Heart left ventricle (tissue), 16 donors: ENCODE measurements at places on chromosomes 6 and 20. TPM values are rescaled to one million over a fixed set of nuclear protein-coding genes. Genes with fewer than 3 reads are reported as not detected.

- DNase-seq = peak; percentile 91
These were observed at the start of gene ARFGAP1 for GRCh38 chr20:63272105-63273058. TSS of gene ARFGAP1 (plus strand) at chr20:63272813. CDS start at chr20:63275581, 2,768 bp downstream.

The ADGB gene
- total RNA-seq = not detected

DNA sequence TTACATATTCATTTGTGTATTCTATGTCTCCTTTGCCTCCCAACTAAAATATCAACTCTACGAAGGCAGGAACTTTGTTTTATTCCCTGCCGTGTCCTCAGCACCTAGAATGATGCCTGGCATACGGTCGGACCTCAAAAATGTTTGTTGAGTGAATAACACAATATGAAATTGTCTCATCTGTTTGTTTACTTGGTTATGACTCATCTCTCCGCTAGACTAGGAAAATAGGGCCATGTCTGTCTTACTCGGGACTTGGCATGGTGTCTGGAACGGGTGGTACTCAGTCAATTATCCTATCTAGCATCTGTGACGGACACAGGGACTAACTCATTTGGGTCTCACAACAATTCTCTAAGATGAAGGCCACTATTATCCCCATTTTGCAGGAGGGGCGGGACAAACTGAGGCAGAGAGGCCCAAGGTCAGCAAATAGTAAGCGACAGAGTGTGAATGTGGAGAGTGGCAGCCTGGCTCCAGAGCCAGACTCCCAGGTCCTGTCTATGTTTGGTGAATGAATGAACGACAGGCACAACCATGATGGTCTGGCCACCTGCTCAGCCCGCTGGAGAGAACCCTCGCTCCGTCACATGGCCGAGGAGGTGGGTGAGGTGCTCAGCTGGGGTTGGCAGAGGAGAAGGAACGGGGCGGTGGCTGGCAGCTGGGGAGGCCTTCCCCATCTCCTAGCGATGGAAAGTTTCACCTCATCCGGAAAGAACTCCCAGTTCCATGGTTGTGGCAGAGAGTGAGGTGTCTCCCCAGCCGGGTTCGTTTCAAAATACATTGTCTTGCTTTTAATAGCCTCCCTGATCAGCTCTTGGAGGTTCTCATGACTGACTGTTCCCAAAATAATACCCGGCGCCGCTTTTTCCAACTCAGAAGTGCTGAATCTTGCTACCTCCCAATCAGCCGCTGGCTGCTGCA lies 27.6 kb upstream of the NFATC2 start:
- peak; percentile 44 for DNase-seq

- no peak for DNase-seq
These were observed 100.3 kb upstream of the EXOC2 start for GRCh38 chr6:793261-793660.

The DEF6 gene
- 0.86 TPM for total RNA-seq

GRCh38 chr20:59984541-59984940 lies 26.3 kb downstream of the CDH26 start:
- no peak for DNase-seq

DNA sequence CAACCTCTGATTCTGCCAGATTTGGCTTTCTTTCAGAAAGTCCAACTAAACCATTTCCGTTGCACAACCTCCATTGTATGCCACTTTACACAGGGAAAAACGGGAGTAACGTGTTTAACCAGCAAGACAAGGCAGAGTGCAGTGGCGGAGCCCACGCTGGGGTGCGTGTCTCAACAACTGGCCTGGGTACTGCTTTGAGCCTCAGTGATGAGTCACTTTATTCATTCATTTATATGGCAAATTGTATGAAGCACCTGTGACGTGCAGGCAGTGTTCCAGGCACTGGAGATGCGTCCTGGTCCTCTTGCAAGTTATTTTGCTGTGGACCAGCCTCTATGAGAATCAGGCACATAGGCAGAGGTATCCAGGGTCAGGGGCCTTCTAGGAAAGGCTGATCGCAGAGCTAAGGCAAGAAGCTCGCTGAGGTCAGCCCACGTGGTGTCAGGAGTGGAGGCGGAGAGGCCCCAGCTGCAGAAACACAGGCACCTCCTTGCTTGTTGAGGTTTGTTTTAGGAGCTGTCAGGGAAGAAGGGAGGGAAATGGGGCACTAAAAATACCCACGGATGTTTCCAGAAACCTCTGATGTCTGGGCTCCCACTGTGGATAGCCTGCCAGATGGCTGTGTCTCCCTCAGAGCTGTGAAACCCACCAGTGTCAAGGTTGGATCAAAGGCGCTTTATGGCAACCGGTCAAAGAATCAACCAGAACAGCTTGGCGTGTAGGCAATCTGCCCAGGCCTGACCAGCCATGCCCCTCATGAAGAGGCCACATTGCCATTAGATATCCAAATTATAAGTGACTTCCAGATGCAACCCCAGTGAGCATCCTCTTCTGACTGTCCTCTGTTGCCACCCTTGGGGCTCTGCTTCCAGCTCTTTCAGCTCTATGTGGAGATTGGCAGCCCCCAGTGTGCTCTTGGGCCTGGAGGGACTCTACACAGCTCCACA lies 157.2 kb downstream of the CD83 start:
- no peak for DNase-seq

DNA sequence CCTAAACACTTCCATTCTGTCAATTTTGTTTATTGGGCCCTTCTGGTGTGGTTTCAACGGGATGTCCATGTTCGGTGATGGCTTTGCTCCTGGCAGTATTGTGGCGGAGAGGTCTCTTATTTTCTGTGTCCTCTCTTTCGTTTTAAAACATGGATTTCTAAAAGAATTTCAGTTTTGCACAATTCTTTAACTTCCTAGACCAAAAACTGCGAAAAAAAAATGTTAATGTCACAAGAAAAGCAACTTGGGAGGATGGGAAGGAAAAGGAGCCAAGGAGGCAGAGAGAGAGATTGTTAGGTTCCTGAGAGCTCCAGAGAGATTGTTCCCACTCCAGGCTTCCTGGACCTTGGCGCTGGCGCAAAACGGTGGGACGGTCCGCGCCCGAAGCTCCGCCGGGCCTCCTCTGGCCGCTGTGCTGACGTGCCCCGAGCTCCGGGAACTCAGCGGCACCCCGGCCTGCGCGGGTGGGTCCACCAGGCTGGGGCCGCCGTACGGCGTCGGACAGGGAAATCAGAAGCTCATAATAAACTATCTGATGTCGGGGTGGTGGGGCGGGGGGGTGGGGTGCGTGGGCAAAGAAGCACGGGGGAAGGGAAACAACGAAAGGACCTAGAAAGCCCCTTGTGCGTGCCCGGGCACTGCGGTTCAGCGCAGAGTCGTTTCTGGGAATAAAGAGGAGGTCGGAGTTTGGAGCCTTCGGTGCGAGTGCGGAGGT lies 951 bp upstream of the OLIG3 start:
- DNase-seq = no peak

DNA sequence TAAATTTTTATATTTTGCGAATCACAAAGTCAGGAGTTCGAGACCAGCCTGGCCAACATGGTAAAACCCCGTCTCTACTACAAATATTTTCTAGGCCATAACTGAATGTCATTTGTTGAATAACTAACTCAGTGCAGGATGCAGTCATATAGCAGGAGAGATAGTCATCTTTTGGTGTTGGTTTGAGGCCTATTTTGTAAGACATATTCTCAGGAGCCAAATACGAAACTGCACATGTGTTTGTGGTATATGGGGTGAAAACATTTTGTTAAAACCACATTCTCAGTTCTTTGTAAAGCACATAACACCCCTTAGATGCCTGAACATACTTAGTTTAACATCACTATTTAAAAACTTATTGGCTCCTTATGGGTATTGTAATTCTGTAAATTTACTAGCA lies 4.7 kb upstream of the ENPP5 start:
- no peak for DNase-seq

- no peak for DNase-seq
These were observed 43.1 kb downstream of the E2F3 start for GRCh38 chr6:20444786-20445271.

- no peak for DNase-seq
These were observed 76.7 kb downstream of the MYB start for GRCh38 chr6:135257631-135258405.

- no peak for DNase-seq
These were observed 68.7 kb upstream of the CEP85L start for GRCh38 chr6:118720125-118720473.

DNA sequence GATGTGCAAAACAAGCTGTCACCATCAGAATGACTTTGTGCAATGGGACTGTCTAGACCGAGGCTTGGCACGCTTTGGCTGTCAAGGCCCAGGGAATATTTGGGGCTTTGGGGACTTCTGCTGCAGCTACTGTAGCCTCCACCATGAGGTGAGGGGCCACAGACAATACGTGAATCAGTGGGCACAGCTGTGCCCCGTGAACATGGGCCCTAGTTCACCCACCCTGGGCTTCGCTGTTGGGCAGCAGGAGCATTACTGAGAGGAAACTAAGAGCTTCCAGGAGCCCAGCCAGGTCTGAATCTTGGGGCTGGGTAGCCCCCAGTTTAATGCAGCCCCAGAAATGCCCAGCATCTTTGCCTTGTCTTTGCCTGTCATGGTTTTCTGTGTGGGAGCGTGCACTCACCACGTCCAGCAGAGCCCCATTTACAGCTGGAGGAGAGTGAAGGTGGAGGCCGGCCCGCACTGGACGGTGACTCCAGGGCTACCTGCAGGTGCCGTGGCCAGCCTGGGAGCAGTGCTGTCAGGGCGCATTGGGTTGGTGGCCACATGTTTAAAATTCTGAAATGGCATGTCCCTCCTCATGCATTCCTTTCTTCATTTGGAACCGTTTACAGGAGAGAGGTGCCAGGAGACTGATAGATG lies 34.7 kb downstream of the DUSP22 start:
- DNase-seq = no peak

- DNase-seq = peak; percentile 50
These were observed 807 bp downstream of the TBC1D20 start for GRCh38 chr20:461254-462198.

GRCh38 chr6:31791324-31792089 lies 4.0 kb downstream of the VARS1 start:
- DNase-seq = no peak

- no peak for DNase-seq
These were observed 59.9 kb downstream of the MACROD2 start for GRCh38 chr20:14055127-14055742.

The OR2J3 gene
- total RNA-seq = not detected

- DNase-seq = no peak
These were observed 31.5 kb upstream of the RHAG start for GRCh38 chr6:49668083-49668511.

DNA sequence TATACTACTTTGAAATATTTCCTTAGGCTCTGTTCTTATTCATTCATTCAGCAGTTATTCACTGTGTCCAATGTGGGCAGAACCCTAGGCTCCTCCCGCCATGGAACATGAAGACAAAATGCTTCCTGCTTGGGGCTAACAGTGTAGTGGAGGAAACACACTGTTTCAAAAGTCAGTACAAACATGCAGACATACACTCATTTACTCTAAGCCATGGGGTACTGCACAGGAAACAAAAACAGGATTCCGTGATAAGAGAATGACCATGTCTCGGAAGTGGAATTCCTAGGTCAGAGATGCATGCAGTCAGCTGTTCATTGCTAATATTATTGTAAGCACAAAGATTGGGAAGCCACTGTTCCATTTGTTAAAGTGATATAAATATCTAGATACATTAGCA lies 18.4 kb upstream of the FAM209A start:
- no peak for DNase-seq

The SNAI1 gene
- 0.94 TPM for total RNA-seq

DNA sequence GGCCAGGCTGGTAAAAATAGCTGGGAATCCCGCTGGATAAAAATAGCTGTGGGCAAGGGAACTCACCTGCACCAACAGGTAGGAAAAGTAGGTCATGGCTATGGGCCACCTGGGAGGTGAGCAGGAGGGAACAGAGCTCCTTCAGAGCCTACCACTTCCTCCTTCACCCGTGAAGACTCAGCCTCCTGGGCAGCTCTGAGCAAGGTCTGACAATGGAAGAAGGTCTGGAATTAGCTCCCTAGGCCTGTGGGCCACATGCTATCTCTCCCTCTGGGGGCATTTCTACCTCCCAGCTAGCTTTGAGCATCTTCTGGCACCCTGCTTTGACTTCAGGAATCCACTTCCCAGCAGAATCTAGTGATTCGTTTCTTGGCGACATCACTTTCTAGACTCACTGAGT lies 153.9 kb downstream of the MRPL14 start:
- peak; percentile 15 for DNase-seq

GRCh38 chr6:3312604-3313231 lies 54.0 kb downstream of the PSMG4 start:
- DNase-seq = no peak

DNA sequence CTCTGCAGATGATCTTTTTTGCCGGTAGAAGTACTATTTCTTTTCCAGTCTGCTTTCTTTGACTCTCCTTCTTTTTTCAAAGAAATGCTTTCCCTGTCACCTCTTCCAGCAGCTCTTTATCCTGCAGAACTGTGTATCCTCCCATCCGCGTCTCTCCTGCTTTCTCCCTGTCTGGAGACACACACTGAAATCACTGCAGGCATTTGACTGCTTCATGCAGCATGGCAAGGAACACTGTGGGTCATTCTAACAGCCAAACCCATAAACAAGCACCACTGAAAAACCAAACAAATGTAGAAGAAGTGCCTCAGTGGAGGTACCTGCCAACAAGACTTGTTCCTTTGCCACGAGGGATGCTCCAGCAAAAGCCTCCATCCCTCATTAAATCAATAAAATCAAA lies 403.7 kb upstream of the CITED2 start:
- DNase-seq = no peak

GRCh38 chr6:25363427-25363826 lies 84.3 kb downstream of the CARMIL1 start:
- DNase-seq = no peak

DNA sequence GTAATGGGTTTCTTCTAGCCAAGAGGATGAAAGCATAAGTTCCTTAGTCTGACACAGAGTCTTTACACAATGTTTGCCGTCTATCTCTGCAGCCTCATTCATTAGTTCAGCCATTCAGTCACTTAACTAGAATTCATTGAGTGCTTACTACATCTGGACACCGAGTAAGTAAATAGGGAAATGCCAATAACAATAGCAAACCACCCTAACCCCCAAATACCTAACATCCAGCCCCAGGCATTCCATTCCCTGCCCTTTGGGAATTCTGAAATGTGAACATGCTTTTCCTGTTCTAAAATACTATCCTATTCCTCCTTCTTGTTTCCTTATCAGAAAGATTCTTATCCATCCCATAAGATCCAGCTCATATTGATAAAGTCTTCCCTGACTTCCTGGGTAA lies 277.6 kb upstream of the RNF217 start:
- DNase-seq = no peak

DNA sequence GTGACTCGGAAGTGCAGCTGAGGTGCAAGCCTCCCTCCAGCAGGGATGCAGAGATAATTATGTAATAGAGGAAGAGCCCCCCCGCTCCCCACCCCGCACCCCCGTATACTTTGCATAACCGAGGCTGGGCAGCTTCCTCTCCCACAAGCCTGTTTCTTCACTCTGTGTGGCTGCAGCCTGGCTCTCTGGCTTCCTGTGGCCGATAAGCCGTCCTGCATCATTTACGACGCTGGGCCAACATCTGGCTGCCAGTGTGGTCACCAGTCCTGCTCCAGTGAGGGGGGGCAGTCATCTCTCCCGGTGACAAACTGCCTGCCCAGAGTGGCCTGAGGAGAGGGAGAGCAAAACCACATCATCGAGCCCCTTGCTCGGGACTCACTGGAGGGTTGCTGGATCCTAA lies 59.2 kb downstream of the RBM38 start:
- peak; percentile 64 for DNase-seq

GRCh38 chr6:81886157-81886556 lies 133.7 kb upstream of the TENT5A start:
- no peak for DNase-seq

- DNase-seq = no peak
These were observed 18.8 kb downstream of the ARHGAP40 start for GRCh38 chr20:38620441-38620840.

The SAMD5 gene
- total RNA-seq = 0.88 TPM
